Fibroblast of the aortic adventitia (primary cell): ENCODE measurements at places on chromosomes 4 and X. TPM values are rescaled to one million over a fixed set of nuclear protein-coding genes. Genes with fewer than 3 reads are reported as not detected.

LRAT gene
- 0.57 TPM in 1 of 2 replicates, not detected in the other for total RNA-seq

GPAT3 gene
- total RNA-seq, result 10.7 and 15.2 TPM in 2 replicates

DNA sequence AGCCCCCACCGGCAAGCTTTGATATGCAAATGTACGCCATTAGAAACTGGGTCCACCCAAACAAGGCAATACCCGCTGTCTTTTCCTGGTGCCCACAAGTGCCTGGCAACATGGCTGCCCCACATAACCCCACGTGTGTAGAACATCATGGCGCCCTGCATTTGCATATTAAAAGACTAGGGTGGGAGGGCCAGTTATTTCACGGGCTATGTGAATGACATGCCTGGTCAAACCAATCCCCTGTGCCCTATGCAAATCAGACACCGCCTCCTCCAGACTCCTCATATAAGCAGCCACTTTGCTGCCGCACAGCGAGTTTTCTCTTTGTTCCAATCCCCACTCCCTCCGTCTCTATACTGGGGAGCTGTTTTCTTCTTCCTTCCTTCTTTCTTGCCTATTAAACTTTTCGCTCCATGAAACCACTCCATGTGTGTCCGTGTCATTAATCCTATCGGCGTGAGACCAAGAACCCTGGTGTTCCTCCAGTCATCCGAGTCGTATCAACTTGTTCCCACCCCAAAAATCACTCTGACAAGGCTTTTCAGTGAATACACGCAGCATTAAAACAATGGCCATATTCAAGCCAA, 112.6 kb upstream of the SORBS2 start:
- no peak for DNase-seq

- DNase-seq, result peak; percentile 30
Measured at GRCh38 chr4:110515676-110516075, 39.7 kb downstream of the ENPEP start.

DNA sequence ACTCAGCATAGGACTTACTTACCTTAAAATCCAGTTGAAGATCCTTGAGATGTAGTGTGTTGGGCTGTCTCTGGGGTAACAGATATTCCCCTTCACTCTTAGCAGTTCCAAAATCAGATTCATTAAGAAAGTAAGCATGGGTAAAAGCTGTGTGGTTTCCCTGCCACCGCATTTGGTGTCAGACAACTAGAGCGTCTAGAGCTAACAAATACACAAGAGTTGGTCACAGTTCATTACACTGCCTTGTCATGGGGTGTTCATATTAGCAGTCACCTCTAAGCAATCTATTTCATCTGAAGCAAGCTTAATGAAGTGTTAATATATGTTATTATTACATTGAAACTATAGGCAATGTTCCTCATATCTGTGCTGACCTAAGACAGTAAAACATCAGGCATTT, 342.8 kb downstream of the PPARGC1A start:
- DNase-seq, result no peak

- DNase-seq, result peak; percentile 51
Measured at GRCh38 chr4:74503580-74503979, 58.6 kb downstream of the AREG start.
